ENCODE measurements at places on chromosomes 4 and X.

DNA sequence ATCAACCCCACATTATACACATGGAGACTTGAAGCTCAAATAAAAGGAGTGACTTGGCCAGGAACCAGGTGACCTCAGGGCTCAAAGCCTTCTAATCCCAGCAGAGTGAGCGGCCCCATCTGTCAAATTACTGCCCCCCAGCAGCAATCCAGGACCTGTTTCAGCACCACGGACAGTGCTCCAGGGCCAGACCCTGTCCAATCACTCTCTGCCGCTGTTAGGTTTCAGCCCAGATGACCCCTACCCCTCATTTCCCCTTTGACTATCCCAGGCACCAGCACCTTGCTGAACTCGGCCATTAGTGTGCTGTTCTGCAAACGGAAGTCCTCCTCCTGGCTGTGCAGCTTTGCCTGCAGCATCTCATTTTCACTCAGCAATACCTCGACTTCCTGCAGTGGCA is 5.1 kb downstream of the GRIPAP1 start:
- DNase-seq, result no peak

GRCh38 chr4:152974468-152975379 is 38.6 kb downstream of the FHDC1 start:
- no peak for DNase-seq

DNA sequence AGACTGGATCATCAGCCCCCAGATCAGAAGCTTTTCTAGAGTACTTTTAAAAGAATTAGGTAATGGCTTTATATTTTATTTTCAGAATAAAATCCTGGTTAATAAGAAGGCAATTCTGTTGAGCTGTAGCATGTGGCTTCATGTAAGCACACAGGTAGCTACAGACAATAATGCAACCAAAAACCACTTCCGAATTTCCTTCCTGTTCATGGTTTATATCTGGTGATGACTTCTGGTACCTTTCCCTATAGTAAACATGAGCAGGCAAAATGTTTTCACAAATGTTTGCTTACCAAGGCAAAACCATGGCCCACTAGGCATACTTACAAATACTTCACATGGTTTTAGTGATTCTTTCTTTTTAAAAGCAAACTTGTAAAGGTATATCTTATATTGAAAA is 144.6 kb downstream of the CDS1 start:
- DNase-seq, result no peak

- no peak for DNase-seq
These were observed 140.1 kb upstream of the TRAM1L1 start for GRCh38 chr4:117225471-117225870.

DNA sequence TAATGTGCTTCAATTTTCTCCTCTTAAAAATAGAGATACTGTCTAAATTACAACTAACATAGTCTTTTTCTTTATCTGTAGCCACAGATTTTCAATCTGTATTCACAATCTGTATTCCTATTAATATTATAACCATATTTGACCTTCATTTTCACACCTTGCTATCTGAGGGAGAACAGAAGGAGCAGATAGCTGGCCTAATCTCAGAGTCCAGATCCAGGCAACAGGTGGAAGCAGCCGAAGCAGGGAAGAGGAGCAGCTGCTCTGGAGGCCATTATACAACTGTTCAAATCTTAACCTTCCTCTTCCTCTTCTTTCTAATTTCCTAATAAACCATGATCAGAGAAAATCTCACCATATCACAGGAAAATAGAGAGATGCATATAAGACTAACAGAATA is 14.2 kb downstream of the SEPSECS start:
- DNase-seq, result no peak

- DNase-seq, result no peak
These were observed 5.3 kb upstream of the STBD1 start for GRCh38 chr4:76301068-76301774.

DNA sequence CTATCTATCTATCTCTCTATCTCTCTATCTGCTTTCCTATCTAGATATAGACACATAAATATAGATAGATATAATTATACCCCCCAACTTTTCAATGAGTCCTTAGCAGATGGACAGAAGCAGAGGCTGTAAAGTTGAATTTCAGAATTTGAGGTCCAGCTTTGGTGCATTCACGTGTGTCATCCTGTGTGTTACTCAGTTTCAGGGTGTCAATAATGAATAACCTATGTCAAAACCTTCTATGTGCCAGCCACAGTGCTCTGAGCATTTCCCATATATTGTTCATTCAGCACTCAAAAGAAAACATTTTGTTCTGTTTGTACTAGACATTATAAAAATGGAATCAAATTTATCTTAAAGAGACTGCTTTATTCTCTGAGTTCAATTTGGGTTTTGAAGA is 310.0 kb downstream of the ARHGAP24 start:
- DNase-seq, result no peak

DNA sequence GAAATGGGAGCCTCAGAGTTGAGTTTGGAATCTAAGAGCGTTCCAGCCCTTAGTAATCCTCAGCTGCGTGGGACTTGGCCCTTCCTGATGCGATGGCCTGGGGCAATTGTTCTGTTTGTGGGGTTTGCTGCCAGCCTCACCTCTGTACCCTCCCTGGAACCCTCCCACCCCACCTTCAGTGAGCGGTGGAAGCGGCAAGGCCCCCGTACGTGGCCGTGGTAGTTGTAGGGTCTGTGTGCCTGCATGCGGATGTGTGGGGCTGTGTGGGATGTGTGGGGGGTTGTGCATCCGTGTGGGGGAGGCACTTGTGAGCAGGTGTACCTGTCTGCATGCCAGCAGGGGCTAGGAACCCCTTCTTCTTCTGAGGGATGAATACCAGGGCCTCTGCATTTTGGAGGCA is 65.4 kb upstream of the ADRA2C start:
- no peak for DNase-seq

DNA sequence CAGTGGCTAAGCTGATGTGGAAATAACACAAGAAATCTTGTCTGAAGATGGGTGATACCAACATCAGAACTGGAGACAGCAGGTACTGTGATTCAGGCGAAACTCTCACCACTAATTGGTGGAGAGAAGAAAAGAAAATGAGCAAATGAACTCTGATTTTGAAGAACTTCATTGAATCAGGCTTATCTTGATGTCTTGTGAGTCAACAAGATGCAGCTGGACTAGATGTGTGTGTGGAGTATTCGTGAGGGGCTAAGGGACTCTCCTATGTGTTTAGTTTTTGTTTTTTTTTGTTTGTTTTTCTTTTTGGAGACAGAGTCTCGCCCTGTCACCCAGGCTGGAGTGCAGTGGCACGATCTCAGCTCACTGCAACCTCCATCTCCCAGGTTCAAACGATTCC is 131.6 kb downstream of the DHRSX start:
- no peak for DNase-seq

GRCh38 chrX:137071596-137071995 is 37.8 kb upstream of the GPR101 start:
- no peak for DNase-seq

DNA sequence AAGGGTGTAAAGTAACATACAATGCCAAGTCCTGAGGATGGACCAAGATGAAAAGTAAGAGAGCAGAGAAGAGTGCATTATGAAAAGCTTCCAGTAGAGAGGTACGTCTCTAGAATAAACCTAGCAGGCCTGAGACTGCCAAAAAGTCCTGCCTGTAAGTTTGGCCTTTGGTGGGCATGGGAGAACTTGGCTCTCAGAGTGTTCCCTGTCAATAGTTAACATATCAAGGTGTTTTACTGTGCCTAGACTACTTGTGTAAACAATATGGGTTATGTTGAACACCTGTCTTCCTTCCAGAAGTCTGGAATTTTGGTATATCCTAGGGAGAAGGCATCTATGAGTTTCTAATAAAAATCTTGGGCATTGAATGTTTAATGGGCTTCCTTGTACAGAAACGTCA is 60.1 kb downstream of the PRDM5 start:
- DNase-seq, result no peak

- DNase-seq, result no peak
These were observed 48.2 kb upstream of the CDKN2AIP start for GRCh38 chr4:183396227-183396637.

DNA sequence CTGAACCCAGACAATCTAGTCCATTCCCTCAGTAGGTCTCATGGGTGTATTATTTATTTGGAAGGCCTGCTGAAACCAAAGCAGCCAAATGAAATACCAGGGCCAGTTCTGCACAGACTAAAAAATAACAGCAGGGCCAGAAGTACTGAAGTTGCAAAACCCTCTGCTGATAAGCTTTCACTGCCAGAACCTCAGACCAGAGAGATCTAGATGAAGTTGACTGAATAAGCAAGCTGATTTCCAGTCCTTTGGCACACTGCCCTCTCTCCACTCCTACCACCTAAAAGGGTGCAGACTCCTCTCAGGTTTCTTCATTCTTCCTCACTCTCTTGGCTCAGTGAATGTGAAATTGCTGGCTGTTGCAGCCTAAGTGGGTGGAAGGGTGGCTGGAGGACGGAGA is 276.7 kb upstream of the KLF3 start:
- no peak for DNase-seq

- DNase-seq, result no peak
These were observed 415.3 kb downstream of the PDGFC start for GRCh38 chr4:156556336-156556735.

DNA sequence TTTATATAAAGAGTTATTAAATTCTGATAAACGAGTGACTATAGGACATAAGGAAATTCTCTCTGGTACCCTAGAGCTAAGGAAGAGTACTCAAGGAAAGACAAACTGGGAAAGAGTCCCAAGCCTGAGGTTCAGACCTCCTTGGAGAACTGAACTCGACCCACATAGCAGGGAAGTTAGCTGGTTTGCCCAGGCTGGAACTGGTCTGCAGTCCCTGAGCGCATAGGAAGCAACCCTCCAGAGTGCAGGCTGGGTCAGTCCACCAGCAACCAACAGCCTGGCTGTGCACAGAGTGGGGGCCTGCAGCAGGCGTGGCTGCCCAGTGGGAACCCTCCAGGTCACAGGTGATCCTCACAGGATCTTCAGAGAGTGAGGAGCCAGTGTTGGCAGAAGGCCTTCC is 114.1 kb downstream of the SOWAHB start:
- no peak for DNase-seq

DNA sequence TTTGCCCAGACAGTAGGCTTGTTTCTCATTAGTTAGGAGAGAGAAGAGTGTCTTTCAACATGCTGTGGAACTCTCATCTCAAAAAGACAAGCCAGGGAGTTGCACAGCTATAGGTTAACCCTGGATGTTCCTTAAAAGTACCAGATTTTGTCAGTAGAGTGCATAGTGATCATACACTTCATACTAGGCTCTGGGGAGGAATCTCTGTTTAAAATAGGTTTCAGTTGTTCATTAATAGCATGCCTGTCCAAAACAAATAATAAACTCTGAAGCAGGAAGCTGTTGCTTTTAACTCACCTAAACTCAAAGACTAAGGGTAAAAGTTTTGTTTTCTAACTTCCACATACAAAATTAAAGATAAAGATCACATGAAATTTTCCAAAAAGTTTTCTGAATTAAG is 1948.4 kb downstream of the C4orf33 start:
- DNase-seq, result no peak

DNA sequence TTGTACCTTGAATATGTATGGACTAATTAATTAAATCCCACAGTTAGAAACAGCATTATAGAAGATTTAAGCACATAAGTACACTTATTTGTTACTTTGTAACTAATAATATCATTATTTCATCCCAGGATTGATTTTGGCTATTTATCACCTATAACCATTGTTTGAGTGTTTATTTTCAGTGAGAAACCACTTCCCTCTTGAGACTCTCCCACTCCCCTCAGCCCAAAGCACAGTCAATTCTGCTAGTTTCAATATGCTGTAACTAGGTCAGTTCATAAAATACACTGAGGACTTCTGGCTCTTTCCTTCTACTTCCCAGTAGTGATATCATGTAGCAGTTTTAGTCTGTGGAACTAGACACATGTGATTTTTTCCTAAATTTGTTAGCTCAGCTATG is 16.3 kb downstream of the OFD1 start:
- DNase-seq, result no peak

DNA sequence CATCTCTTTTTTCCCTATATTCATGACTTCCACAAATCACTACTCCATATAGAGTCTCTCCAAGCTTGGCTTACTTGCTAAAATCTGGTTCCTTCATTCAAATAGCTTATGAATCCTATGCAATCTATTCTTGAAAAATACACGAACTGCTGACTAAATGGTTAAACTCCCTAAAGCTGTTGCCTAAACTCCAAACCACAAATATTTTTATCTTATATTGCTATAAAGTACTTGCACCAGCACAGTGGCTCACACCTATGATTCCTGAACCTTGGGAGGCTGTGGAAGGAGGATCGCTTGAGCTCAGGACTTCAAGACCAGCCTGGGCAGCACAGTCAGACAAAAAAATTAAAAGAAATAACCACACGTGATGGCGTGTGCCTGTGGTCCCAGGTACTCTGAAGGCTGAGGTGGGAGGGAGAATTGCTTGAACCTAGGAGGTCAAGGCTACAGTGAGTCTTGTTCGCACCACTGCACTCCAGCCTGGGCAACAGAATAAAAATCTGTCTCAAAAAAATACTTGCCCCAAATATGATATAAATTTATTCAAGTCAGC is 2.2 kb downstream of the FBXO8 start:
- DNase-seq, result no peak

- DNase-seq, result no peak
These were observed 3.0 kb upstream of the SPATA4 start for GRCh38 chr4:176198316-176198903.
